ENCODE measurements at places on chromosomes 12 and 14. TPM values are rescaled to one million over a fixed set of nuclear protein-coding genes. Genes with fewer than 3 reads are reported as not detected.

DNA sequence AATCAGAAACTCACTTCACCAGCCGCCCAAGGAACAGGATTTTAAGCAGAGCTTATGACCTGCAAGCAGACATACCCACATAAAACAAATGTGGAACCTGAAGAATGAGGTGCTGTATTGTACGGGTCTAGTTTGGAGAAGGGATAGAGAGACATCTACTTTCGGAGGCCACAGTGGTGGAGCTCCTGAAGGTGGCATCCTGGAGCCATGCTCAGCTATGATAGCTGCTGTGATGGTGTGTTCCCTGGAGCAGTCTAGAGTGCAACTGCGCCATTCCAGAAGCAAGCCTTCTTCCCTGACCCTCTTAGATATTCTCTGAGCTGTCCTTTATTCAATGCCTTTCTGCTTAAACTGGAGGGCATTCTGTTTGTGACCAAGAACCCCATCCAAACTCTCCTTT is 402.6 kb downstream of the FUT8 start:
- DNase-seq: no peak

The ADCY6 gene
- 0.18 TPM for total RNA-seq

GRCh38 chr14:100605706-100606686 is 18.8 kb upstream of the BEGAIN start:
- DNase-seq: no peak

- DNase-seq: no peak
Measured at GRCh38 chr12:97637770-97638169, 175.2 kb downstream of the RMST start.
